ENCODE measurements at places on chromosomes 6 and 20.

DNA sequence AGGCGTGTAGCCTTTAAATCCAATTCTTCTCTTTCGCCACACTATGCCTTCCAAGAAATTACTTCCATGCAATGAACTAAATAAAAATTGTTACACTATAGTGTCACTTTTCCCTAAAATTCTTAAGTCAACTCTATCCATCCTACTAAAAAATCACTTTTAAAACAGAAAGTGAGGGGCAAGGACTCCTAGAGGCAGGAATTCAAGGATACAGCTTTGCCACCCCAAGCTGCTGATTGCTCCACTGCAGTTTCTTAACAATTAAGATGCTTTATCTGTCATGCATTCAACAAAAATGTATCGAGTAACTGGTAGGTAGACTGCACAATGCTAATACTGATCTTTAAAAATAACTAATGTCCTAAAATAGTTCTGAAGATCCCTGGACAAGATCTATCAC, 4.3 kb downstream of the MCM9 start:
- no peak for DNase-seq

- DNase-seq: no peak
Observed at GRCh38 chr20:20241976-20242375, 125.9 kb upstream of the INSM1 start.

DNA sequence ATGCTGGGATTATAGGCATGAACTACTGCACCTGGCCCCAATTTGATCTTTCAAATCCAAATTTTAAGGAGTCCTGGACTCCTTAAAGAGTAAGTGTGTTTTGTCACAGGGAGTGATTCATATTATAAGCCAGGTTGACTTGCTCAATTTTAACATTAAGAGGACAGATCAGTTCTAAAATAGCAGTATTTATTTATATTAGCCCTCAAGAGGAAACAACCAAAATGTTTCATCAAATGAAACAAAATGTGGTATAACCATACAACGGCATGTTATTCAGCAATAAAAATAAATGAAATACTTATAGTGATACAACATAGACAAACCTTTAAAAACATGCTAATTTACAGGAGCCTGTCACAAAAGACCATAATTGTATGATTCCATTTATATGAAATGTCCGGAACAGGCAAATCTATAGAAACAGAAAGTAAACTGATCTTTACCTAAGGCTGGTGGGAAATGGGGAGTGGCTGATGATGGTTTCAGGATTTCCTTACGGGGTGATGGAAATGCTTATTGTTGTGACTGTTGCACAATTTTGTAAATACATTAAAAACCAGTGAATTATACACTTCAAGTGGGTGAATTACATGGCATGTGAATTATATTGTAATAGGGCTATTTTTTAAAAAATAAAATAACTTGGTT, 637.4 kb downstream of the MMUT start:
- no peak for DNase-seq

DNA sequence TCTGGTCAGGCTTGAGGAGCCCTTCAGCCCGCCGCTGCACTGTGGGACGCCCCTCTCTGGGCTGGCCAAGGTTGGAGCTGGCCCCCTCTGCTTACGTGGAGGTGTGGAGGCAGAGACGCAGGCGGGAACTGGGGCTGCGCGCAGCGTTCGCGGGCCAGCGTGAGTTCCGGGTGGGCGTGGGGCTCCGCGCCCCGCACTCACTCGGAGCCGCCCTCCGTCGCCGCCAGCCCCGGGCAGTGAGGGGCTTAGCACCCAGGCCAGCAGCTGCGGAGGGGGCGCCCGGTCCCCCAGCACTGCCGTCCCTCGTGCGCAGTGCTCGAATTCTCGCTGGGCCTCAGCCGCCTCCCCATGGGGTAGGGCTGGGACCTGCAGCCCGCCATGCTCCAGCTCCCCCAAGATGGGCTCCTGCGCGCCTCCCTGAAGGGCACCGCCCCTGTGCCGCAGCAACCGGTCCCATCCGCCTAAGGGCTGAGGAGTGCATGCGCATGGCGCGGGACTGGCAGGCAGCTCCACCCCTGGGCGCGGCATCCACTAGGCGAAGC, 695.9 kb downstream of the EPHA7 start:
- no peak for DNase-seq

DNA sequence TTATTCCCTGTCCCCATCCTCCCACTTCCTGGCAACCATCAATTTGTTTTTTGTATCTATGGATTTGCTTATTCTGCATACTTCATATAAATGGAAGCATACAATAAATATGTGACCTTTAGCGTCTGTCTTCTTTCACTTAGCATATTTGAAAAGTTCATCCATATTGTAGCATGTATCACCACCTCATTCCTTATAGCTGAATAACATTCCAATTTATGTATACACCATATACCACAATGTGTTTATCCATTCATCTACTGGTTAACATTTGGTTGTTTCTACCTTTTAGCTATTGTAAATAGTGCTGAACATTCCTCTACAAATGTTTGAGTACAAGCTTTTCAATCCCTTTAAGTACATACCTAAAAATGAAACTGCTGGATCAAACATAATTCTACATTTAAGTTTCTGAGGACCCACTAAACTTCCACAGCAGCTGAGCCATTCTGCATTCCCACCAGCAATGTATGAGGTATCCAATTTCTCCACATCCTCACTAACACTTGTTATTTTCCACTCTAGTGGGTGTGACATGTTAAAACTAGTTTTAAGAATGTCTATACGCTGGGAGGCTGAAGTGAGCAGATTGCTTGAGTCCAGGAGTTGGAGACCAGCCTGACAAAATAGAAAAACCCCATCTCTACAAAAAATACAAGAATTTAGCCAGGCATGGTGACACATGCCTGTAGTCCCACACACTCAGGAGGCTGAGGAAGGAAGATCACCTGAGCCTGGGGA, 32.9 kb downstream of the NUDT3 start:
- DNase-seq: no peak

GRCh38 chr6:16630026-16630643, 131.1 kb downstream of the ATXN1 start:
- DNase-seq: no peak

- DNase-seq: no peak
Observed at GRCh38 chr20:7159903-7160302, 392.4 kb downstream of the BMP2 start.

- DNase-seq: no peak
Observed at GRCh38 chr6:54574671-54575070, 266.4 kb downstream of the TINAG start.

- DNase-seq: no peak
Observed at GRCh38 chr6:75344455-75344854, 59.9 kb upstream of the TMEM30A start.

- DNase-seq: no peak
Observed at GRCh38 chr6:155832596-155832995, 377.0 kb upstream of the NOX3 start.

- DNase-seq: no peak
Observed at GRCh38 chr20:40997116-40997515, 31.5 kb upstream of the TOP1 start.

- no peak for DNase-seq
Observed at GRCh38 chr6:154481521-154482013, 28.9 kb downstream of the CNKSR3 start.

DNA sequence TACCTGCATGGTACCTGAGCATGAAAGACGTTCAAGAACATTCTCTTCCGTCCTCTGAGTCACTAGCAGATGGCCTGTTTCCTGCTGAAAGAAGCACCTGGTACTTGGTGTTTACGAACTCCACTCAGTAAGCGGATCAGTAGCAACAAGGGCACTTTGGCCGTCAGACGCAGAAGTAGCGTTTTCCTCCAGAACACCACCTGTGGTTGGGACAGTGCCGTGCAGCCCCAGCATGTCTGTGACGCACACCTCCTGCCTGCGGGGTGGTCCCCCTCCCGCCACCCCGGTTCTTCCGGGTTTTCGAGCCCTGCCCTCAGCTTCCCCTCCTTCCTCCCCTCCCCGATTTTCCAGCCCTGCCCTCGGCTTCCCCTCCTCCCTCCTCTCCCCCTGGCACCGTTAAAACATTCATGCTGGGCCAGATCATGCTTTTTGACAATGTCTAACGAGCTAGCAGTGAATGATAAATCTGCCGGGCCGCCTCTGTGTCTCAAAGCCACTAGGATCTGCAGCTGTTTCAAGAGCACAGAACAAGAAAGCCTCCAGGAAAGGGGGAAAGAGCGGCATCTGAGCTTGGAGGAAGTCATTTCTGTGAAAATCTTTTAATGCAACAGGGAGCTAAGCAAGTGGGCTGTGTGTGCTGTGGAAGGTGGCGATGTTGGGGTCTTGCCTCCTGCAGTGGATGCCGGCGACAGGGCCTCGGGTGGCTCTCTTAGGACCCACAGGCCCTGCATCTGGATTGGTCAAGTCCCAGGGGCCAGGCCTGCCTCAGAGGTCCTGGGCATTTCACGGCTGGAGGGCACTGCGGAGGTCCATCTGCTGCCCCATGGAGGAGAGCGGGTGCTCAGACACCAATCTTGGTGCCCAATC, 207.9 kb downstream of the ERMARD start:
- no peak for DNase-seq

- no peak for DNase-seq
Observed at GRCh38 chr20:54228841-54229240, 21.0 kb downstream of the PFDN4 start.
